HAP-1 (cell line): ENCODE measurements at places on chromosomes 4 and X.

- DNase-seq: peak; percentile 50
Observed at GRCh38 chr4:2537011-2537830, 774 bp downstream of the FAM193A start.

DNA sequence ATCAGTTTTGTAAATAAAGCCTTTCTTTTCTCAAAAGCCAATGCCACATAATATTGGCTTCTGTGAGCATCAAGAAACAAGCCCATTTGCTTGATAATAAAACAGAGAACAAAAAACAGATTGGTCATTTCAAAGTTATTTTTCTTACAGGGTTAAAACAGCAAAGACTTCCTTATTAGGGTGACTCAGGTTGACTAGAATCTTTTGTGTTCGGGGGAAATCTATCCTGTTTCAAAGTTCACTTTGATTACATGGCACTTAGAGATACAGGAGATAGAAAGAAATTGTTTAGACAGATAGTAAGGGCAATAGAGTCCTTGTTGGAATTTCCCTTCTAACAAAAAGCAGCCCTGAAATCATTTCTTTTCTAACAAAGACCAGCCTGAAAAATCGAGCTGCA, 170.0 kb upstream of the GLRA2 start:
- no peak for DNase-seq

DNA sequence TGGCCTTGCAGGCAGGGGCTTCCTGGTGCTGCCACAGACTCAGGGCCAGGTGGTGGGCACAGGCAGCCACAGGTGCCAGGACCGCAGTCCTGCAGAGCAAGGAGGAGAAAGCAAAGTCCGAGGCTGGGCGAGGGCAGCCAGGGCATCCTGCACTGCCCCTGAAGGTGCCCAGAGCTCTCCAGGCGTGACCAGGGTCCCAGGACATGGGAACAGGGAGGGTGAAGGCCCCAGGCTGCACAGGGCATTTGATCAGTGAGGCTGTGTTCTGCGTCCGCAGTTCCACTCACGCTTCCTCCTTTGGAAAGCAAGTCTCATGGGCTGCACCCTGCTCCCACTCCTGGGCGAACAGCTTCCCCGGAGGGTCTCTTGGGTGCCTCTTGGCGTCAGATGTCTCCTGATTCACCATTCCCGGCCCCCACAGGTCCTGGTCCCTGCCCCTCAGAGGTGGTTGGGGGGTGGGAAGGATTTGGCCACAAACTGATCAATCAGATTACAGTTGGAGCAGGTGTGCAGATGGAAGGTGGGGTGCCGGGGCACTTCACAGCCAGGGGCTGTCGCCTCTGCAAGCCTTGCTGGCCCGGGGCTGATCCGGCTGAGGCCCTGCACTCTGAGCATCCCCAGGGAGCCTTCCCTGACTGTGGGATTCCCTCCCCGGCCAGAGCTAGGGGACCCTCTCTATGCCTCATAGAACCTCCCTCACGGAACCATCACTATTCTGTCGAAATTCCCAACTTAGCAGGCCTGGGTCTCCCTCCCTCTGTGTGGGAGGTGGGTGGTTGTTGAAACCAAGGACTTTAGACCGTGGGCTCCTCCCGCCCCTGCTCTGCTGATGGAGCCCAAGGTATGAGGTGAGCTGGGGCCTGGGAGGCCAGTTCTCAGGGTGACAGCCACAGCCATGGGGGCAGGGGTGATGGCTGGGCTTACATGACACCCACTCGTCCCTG, 3.3 kb downstream of the SH3TC1 start:
- no peak for DNase-seq

DNA sequence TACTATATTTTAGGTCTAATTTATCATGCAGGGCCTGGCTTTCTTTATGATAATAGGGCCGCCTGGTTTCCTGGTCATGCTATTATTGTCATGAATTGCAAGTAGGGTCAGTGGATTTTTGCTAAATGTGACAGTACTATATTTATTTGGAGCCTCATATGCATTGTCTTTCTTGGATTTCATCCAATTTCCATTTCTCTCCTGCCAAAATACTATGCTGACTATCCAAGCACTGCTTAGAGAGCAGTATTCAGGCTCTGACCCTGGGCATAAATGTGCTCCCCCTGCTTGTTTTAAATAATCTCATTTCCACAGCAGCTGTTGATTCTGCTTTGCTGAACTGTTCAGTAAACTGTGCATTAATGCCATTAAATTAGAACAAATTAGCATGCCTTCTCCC, 269.3 kb downstream of the GPM6A start:
- DNase-seq: no peak

DNA sequence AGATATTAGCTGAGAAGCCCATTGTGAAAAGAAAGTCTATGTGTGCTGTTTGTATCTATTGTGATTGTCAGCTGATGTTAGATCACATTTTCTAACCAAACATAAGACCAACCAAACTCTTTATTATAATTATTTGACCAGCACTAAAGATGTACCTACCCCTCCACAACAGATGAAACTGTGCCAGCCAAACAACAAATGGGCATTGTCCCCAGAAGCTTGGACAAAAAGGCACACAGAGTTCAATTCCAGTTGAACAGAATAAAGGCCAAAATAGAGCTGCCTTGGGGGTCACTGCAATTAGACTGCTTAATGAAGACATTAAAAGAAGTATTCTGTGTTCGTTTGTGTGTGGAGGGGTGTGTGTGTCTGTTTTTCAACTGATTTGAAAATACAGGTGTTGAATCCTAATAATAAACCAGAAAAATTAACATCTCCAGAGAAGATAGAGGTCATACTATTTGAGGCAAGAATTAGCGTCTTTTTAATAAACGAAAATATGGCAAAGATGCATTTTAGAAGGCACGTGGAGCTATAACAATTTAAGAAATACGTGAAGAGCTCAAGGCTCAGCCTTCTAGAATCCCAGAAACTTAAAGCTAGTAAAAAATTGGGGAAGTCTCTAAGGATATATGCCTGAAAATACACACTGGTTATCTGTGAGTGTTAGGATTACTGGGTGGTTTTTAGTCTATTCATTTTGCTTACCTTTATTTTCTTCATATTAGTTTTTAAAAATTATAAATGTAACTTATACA, 2.2 kb downstream of the SPP1 start:
- DNase-seq: no peak

DNA sequence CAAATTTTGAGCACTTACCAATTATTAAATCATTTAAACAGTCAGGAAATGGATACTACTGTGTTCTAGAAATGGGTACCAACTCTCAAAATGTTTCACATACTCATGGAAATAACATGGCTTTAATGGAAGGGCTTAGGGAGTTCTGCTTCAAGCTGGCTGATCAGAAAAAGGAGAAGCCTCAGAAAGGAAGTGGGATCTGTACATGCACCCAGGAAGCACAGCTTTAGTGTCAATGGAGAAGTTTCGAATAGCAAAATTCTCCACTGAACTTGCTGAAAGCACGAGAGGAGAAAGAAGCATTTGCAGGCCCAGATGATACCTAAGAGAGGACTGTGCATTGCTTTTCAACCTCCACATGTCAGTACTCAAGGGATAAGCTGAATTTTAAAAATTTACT, 11.1 kb upstream of the HS3ST1 start:
- DNase-seq: no peak

GRCh38 chr4:76787898-76788297, 110.0 kb downstream of the SOWAHB start:
- no peak for DNase-seq

- no peak for DNase-seq
Observed at GRCh38 chrX:72430405-72430968, 124.8 kb upstream of the CITED1 start.

DNA sequence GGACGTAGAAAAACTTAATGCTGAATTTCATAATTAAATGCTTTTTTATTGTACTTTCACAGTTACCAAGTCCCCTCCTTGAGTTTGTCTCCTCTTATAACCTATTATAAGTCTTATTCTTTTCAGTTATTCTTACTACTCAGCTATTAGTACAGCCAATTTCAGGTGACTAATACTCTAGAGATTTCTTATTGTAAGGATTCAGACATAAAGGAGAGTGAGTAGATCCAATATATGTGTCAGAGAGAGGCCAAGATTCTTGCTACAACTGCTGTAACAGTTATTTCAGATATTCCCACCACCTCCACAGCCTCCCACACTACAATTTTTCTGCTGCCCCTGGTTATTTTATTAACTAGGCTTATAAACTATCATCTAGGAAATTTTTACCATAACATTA, 274.5 kb downstream of the GPAT3 start:
- no peak for DNase-seq

DNA sequence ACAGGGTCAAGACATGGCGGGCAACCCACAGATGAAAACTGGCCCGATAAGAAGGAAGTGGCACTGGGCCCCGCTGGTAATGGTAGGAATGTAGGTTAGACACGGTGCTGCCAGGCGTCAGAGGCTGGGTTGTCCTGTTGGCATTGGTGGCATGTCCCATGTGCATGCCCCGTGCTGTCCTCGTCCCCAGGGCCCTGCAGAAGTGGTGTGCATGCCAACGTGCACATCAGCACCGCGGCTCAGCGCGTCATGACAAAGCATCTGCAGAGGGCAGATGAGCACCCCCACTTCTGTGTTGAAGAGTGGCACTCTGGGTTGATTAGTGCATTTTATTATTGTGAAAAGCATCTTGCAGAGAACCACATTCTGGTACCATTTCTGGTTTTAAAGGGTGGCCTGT, 35.6 kb downstream of the NELFA start:
- no peak for DNase-seq

GRCh38 chr4:146186596-146186995, 11.1 kb downstream of the LSM6 start:
- no peak for DNase-seq

- no peak for DNase-seq
Observed at GRCh38 chrX:152960115-152960514, 33.8 kb downstream of the PNMA5 start.

DNA sequence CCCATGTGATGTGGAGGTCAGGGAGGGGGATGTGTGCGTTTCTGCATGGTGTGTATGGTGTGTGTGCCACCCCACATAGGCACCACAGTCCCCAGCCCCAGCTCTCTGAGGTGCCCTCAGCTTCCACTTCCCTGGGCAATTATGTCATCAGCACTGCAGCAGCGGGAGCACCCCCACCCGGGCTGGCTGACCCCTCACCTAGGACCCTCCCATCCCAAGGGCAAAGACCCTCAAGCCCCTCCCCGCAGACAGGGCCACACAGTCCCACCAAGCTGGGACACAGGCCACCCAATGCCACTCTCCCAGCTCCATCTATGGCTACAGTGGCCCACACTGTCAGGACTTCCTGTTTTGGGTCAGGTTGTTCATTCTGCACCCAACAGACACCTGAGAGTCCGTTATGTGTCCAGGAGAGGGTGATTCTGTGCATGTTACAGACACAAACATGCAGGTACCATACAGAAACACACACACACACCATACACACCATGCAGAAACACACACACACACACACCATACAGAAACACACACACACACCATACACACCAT, 75.2 kb downstream of the JAKMIP1 start:
- no peak for DNase-seq

DNA sequence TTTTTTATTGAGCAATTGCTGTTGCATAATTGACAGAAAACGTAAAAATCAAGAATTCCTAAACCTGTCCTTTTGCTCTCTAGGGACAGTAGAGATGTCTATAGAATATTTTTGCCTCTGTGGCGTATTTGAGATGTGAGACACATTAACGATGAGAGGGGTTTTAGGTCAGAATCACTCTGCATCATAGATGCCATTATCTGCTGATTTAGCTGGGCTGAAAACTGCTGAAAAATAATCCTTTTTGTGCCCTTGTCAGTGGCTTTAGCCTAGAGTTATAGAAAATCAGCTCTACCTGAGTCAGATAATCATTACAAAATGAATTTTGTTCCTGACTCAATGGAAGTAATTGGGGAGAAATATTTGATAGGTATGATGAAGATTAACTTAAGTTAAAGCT, 767.8 kb upstream of the TENM3 start:
- no peak for DNase-seq

DNA sequence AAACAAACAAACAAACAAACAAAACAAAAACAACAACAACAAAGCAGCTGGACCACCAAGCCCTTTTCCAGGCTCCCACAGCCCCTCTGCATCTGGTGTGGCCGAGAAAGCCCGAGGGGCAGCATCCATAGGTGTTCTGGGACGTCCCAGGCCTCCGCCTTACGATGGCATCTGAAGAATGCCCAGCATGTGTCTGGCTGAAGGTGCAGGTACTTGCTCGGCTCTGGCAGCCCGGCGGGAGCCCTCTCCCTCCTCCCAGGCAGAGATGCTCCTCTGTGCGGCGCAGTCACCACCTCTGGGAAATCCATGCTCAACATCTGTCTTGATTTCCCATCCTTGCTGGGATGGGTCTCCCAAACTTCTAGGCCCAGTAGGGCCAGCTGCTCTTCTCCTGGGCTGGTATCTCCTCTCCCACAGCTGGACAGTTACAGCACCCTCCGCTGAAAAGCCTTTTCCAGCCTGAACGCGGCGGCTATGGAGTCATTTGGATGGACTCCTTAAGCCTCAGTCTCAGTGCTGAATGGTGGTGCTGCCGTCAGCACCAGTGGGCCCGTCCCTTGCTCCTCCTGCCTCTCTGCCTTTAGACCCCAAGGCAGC, 4.3 kb downstream of the PSAPL1 start:
- DNase-seq: no peak

DNA sequence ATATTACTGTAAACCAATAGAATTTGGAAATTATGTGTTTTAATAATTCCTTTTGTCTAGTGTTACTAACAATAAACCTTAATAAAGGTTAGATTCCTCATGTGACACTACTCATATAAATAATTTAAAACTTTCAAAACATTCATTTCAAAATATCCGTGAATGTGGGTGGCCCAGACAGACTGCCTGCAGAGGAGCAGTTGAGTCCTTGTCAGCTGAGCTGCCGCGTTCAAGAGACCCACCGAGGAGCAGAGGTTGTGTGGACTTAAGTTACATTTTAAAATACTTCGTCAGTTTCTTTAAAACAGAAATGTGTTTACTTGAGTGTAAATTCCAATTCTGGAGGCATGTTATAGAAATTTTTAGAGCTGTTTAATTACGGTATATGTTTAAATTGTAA, 64.2 kb upstream of the HGFAC start:
- no peak for DNase-seq

GRCh38 chr4:182885738-182886077, 31.5 kb downstream of the DCTD start:
- DNase-seq: no peak

DNA sequence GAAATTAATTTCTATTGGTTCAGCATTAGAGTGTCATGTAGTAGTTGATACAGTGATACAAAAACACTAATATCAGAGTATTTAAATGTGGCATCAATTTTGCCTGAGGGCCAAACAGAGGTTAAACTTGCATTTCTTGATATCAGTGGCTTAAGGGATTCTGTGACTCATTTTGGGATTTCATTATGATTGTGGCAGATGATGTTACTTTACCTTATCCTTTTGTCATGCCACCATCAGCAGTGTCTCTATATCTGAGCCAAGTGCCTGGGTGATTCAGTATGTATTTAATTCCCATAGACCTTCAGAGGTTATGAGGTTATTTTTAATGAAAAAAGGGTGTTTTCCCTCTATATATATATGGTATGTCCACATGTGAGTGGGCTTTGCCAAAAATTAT, 582.9 kb downstream of the ADGRL3 start:
- DNase-seq: no peak

- no peak for DNase-seq
Observed at GRCh38 chrX:439241-439640, 52.5 kb upstream of the PPP2R3B start.

GRCh38 chrX:129632443-129632842, 22.3 kb downstream of the APLN start:
- no peak for DNase-seq

GRCh38 chr4:166723532-166724140, 510.7 kb downstream of the SPOCK3 start:
- DNase-seq: no peak
